ENCODE measurements at places on chromosomes 7 and 10.

GRCh38 chr10:127174866-127175265 is 21.5 kb downstream of the INSYN2A start:
- no peak for DNase-seq

GRCh38 chr10:71249996-71250395 is 37.6 kb downstream of the UNC5B start:
- no peak for DNase-seq

GRCh38 chr7:90701771-90702170 is 105.7 kb downstream of the CDK14 start:
- DNase-seq: no peak

- no peak for DNase-seq
Observed at GRCh38 chr7:115410972-115411686, 489.2 kb downstream of the MDFIC start.

DNA sequence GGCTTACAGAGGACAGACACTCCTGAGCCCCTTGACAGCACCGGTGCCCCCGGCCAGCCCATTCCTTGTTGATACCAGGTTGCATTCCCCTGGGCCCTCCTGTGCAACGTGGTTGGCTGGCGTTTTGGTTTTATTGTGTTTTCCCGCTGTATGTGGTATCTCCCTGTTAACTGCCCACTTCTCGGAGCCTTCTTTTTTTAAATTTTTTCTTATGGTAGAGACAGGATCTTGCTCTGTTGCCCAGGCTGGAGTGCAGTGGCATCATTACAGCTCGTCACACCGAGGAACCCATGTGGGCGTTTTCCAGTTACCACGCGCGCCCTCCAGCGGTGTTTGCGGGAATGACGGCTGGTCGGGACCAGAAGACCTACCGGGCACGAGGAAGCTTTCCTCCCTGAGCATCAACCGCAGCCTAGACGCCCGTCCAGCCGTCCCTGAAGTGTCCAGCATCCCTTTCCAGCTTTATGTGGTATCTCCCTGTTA is 16.9 kb upstream of the ZFAND2A start:
- DNase-seq: peak; percentile 45

DNA sequence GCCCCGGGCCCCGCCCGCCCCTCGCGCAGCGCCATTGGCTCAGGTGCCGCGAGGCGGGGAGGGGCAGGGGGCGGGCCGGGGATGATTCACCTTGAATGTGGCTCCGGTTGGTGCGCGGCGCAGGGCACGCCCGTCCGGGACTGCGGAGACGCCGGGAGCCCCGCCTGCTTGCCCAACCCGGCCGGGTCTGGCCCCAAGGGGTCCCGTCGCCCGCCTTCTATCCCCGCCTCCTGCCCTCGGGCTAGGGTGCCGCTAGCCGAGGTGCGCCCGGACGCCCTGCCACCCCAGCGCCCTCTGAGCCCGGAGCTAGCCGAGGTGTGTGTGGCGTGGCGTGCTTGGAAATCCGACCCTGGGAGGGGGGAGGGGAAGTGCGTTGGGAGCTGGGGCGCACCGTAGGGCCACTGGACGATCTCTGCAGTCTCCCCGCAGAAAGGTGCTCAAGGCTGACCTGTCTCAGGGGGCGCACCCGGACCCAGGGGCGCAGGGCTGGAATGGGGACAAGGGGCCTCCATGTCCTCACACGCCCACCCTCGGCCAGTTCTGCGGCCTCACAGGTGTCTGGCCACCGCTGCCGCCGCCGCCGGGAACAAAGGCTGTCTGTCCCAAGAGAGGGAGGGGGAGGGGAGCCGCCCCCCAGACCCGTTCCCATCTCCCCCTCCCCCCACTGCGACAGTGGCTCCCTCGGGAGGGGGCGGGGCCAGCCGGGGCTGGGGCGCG is 168.9 kb downstream of the NRF1 start:
- peak; percentile 52 for DNase-seq

DNA sequence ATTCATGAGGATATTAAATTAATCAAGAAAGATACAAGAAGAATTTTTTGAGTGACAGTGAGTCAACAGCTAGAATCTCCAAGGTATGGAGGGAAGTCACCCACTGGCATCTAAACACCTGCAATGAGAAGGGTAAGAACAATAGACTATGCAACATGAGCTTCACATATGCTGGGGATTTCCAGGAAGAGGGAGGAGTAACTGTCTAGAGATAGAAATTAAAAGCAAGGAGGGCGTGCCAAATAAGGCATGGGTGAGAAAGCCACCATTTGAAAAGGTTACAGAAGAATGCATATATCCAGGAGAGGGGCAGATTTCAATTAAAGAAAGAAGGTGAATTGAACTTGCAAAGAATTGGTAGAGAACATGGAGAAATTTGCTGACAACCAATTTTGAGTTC is 365.7 kb downstream of the GPR37 start:
- DNase-seq: no peak

DNA sequence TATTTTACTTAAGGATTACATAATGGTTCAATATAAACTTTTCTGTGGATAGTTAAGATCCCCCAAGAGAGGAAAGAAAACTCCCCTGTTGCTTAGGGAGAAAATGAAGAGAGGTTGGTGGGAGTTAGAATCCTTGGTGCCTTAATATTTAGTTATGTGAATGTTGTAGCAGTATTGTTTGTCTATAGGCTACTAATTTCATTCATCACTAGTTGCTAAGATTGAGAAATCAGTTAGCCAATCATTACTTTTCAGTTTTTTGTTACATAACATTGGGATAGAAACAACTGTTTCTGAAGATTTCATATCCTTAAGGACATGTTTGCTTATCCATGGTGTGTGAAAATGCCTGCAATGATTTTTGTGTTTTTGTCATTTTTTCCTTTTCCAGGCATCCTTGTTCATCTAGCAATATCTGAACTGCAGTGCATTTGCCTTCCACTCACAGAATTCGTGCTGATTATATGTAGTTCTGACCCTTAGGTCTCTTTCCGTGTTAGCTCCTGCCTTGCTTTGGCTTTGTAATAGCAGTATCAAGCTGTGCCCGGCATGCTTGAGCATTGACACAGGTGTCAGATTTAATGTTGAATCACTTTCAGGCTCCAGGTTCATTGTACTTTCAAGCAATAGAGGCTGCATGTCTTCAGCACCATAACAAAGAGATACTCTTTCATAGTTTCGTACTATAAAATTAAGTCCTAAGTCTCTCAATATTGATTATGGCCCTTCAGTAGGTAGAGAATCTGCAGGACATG is 85.0 kb downstream of the PODXL start:
- no peak for DNase-seq

- DNase-seq: peak; percentile 33
Observed at GRCh38 chr10:22712956-22713852, 1.2 kb downstream of the PIP4K2A start.

DNA sequence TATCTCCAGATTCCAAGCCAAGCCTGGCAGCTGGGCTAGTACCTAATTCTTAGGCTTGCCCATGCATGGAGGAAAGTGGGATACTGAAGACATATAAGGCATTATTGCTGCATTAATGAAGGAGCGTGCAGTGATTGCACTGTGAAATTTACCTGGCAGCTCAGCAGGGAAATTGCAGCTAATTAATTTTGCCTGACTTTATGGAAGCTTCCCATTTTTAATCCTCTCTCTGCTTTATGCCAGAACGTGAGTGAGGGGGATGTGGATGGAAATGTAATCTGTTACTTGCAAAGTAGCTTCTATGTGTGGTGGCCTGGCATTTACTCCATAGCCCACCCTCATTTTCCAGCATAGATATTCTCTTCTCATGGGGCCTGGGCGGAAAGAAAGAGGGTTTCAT is 134.9 kb downstream of the SH2D4B start:
- DNase-seq: no peak

DNA sequence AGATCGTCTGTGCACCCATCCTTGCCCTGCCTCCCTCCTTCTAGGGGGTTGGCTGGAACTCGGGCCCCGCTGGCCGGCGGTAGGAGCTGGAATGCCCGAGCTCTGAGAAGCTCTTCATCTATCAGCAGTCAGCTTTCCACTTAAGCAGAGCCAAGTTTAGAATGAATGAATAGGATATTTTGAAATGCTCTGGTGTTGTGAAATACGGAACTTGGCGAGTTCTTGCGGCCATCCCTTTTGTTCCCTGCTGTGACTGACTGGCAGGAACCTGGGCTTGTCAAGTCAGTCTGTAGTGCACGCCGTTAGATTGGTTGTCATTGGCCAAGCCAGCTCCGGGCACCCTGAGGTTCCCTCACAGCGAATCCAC is 33.3 kb downstream of the FOXK1 start:
- DNase-seq: no peak

DNA sequence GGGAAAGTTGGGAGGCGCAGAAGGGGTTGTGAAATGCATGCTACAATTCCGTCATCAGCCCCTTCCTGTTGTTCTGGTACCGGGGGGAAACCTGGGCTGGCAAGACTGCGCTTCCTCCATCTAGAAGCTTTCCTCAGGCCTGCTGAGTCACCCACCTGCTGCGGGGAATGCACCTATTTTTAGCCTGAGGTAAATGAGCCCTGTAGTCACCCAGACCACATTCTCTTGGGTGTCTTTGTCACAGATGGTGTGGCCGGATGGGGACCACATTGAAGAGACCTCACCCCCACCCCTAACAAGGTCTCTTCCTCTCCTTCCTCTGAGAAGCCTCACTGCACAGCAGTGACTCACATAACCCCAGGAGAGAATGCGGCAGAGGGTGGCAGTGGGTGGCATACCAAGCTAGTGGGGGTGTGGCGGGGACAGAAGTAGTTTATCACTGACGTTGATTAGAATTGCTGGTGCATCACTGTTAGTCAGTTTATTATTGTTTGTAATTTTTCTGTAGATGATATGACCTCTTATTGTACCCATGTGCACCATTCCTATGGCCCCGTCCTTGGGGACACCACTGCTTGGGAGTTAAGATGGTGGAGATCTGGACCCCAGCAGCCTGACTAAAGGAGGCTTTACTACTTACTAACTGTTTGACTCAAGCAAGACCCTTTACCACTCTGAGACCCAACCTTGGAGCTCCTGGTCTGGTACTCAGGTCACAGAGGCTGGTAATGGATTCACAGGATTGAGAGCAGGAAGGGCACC is 83.0 kb upstream of the DUSP5 start:
- DNase-seq: peak; percentile 83

- DNase-seq: no peak
Observed at GRCh38 chr7:146414373-146414772, 297.8 kb downstream of the CNTNAP2 start.

- no peak for DNase-seq
Observed at GRCh38 chr10:62083412-62084267, 182.1 kb downstream of the ARID5B start.

DNA sequence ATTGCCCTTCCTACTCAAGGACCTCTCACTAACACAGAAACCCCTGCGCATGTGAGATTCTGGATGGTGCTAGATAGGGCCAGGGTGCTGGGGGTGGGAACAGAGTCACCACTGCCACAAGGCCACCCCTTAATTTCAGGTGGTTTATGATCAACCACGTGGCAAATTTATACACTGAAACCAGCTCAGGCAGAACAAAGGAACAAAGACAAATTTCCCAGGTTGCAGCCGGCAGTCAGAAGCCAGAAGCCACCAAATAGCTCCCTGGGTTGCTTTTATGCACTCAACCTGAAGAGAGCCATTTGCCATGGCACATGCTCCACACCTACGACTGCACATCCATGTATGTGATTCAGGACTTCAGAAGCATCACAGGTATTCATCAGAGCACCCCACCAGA is 2.5 kb downstream of the VOPP1 start:
- DNase-seq: no peak

DNA sequence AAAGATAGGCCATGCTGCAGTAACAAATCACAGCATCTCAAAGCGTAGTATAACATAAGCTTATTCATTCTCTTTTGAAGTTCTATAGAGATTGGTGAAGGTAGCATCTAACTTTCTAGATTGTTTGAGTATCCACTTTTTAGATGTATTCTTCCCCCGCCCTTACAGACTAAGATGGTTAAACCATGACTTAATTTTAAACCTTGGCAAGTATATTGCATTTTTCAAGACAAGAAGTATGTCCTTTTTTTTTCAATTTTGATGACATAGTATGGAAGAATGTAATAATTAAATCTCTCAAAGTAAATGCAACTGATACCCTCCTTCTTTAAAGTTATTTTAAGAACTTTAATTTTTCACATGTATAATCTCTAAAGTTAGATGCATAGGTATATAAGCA is 190.0 kb downstream of the KCND2 start:
- DNase-seq: no peak

DNA sequence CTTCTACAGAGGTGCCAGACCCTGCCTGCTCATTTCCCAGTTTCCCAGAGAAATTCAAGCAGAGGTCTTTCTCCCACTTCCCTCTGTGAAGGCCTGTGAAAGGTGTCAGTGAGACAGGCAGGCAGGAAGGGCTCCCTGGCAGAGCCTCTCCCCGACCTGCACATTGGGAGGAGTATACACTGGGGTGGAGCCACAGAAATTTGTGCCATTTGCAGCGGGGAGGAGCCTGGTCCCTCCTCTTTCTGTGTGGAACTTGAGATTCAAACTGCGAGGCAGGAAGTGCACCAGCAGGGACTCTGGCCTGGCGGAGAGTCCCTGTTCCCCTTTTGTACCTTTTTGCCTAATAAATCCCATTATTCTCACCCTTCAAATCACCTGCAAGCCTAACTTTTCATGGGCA is 54.6 kb upstream of the OPN4 start:
- DNase-seq: no peak

DNA sequence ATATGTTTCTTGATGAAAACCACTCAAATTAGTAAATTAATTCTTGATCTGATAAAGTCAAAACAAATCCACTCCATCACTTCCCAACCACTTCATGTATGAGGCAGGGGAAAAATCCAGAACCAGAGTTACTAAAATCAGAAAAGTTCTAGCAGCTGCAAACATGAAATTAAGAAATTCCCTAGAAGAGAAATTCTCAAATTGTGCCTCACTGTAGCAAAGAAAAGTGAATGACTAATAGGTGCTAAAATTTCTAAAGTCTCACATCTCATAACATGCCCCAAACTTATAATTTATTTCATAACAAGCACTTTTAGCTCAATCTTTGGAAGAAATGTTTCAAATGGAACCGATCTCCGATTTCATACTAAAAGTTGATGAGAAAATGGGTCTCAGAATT is 345.0 kb upstream of the AOAH start:
- DNase-seq: no peak

GRCh38 chr10:131980761-131981428 is 828 bp downstream of the BNIP3 start:
- no peak for DNase-seq

GRCh38 chr10:113705344-113705652 is 25.6 kb downstream of the CASP7 start:
- DNase-seq: no peak

DNA sequence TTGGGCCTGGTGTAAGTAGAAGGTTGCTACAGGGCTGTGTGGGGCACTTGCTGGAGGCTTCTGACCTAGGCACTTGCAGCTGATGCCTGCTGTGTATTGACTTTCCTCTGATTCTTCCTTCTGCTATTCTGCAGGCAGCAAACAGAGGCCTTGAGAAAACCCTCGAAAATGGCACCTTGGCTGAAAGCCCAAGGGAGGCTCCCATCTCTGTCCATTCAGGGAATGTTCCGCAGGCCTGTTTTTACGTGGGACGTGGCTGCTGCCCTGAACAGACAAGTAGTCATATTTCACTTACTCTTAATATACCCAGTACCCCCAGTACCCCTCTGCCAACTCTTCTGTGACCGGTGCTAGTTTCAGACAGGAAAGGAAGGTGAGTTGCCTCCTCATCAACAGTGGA is 664.7 kb downstream of the INHBA start:
- no peak for DNase-seq

GRCh38 chr10:112799726-112800510 is 150.1 kb upstream of the TCF7L2 start:
- no peak for DNase-seq

- no peak for DNase-seq
Observed at GRCh38 chr7:99953649-99954048, 22.2 kb downstream of the AZGP1 start.
